ENCODE measurements at places on chromosomes 6 and 20. TPM values are rescaled to one million over a fixed set of nuclear protein-coding genes. Genes with fewer than 3 reads are reported as not detected.

TSPO2 gene
- total RNA-seq = not detected

PSORS1C1 gene
- total RNA-seq = 8.1 TPM

DOK5 gene
- 0.16 TPM for total RNA-seq

SRC gene
- total RNA-seq = 0.81 TPM

DHX35 gene
- total RNA-seq = 9.5 TPM

OOEP gene
- not detected for total RNA-seq

ENPP4 gene
- 5.5 TPM for total RNA-seq

CST8 gene
- total RNA-seq = not detected

SLC32A1 gene
- total RNA-seq = not detected

BNIP5 gene
- not detected for total RNA-seq

GGTLC1 gene
- total RNA-seq = not detected

WFDC12 gene
- total RNA-seq = not detected

MUC22 gene
- not detected for total RNA-seq

ZNF391 gene
- 0.50 TPM for total RNA-seq

TAGAP gene
- not detected for total RNA-seq

FRK gene
- under 0.01 TPM for total RNA-seq

PRRT1 gene
- total RNA-seq = not detected

TFAP2C gene
- total RNA-seq = under 0.01 TPM

SPATA25 gene
- 0.49 TPM for total RNA-seq

GNRH2 gene
- total RNA-seq = not detected

BTNL2 gene
- not detected for total RNA-seq

TPX2 gene
- total RNA-seq = 25.2 TPM

CASS4 gene
- total RNA-seq = not detected

EYS gene
- not detected for total RNA-seq

KHDC1L gene
- total RNA-seq = not detected

TNNC2 gene
- total RNA-seq = not detected

NANP gene
- 4.2 TPM for total RNA-seq

WDR27 gene
- 21.9 TPM for total RNA-seq

LHFPL5 gene
- not detected for total RNA-seq

BTN1A1 gene
- total RNA-seq = not detected

COL20A1 gene
- total RNA-seq = not detected

Measured in bladder microvascular endothelial cell (primary cell).